HFFc6 (cell line): ENCODE measurements at places on chromosomes 5 and 9. TPM values are rescaled to one million over a fixed set of nuclear protein-coding genes. Genes with fewer than 3 reads are reported as not detected.

DNA sequence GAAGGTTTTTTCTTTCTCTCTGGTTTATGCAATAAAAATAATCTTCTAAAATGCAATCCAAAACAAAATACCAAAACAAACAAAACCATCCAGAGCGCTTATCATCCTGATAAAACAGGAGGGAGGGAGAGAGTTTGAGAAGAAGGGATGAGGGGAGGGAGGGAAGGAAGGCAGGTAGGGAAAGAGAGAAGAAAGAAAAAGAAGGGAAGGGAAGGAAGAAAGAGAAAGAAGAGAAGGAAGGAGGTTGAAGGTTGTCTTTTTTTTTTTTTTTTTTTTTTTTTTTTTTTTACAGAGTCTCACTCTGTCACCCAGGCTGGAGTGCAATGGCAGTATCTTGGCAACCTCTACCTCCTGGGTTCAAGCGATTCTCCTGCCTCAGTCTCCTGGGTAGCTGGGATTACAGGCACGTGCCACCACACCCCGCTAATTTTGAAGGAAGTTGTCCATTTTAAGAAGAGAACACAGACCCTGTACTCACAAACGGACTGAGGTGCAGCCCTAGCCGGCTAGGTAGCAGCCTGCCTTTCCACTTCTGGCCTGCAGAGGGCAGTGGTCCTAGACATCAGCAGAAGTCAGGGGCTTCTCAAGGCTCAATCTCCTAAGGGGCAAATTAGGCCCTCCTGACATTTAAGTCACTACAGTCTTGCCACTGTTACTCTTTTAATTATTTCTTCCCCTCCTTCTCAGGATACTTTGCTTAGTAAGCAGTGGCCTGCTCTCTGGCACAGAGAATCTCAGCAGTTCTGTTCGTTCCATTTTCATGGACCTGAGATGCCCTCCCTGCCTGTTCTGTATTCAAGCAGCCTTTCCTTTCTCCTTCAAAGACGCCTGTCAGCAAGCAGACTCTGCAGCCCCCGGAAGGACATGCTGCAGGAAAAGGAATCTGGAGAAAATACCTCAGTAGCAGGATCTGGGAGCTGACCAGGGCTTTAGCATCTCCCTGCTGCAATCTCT lies 76.4 kb downstream of the EPB41L4B start:
- DNase-seq: peak; percentile 39

DNA sequence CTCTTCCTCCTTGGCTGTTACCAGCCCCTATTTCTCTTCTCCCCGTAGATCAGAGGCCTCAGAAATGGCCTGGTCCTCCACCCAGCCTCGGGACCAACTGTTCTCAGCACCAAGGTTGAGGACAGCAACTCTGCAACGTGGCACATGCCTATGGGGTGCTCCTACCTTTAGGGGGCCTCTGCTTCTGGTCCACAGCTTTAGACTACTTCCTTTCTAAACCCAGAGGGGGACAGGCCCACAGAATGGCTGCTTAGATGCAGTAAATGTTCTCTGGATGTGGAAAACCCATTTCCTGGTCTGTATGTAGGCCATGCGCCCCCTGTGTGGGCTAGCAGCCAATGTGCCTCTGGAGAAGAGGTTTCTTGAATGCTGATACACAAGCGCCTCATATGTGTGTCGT lies 68.4 kb downstream of the NRG2 start:
- DNase-seq: no peak

DNA sequence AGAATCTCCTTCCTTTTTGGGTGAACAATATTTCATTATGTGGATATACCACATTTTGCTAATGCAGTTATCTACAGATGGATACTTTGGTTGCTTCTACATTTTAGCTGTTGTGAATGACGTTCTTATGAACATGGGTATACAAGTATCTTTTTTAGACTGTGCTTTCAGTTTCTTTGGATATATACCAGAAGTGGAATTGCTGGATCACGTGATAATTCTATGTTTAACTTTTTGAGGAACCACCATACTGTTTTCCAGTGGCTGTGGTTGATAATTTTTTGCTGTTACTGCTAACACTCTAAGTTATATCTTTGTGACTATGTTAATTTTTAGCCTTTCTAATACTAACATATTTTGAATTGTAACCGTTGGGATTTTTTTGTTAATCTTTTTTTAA lies 12.5 kb downstream of the WDR70 start:
- DNase-seq: no peak

PTGES2 gene
- 68.8 to 74.2 TPM (median 71.0 TPM) in 3 replicates for total RNA-seq

GRCh38 chr9:127097683-127098082 lies 24.8 kb downstream of the ANGPTL2 start:
- no peak for DNase-seq

GRCh38 chr9:132201780-132202703 lies 40.2 kb downstream of the NTNG2 start:
- DNase-seq: no peak

PCDHGC3 gene
- total RNA-seq: 129 to 151 TPM (median 132 TPM) in 3 replicates

- no peak for DNase-seq
These were observed 36.6 kb downstream of the MRPL36 start for GRCh38 chr5:1762883-1763547.

CDKN2A gene
- total RNA-seq: 48.6 and 133 TPM in 2 replicates

LVRN gene
- total RNA-seq: 0.10 to 0.41 TPM in 2 of 3 replicates, not detected in the other

TXNDC8 gene
- total RNA-seq: not detected in 3 replicates

- no peak for DNase-seq
These were observed 108.5 kb upstream of the IQGAP2 start for GRCh38 chr5:76294573-76294972.

DNA sequence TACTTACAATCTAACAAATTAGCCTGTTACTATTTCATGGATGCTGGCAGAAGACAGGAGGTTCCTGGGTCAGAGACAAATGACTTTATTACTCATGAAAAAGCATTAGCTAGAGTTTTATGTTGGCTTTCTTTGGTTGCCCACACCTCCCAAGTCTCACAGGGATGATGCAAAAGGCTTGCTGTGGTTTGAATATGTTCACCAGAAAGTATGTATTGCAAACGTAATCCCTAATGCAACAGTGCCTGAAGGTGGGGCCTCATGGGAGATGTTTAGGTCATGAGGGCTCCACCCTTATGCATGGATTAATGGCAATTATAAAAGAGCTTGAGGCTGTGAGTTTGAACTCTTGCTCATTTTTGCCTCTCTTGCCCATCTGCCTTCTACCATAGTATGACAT lies 28.5 kb downstream of the DPYSL3 start:
- DNase-seq: peak; percentile 69

DNA sequence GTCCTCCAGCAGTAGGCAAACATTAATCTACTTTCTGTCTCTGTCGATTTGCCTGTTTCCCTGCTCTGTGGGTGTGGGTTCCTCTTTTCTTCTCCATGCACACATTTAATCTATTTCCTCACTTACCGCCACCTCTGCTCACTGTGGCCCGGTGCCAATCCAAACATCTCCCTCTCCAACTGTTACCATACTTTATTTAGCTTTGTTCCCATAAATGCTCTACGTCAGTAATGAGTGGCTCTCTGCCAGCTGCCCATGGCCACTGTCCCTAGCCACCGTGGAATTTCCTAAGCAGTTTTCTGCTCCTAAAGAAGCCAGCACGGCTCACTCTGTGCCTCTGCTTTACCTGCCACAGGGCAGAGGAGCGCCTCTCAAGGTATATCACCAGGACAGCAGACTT lies 19.5 kb upstream of the GOLPH3 start:
- DNase-seq: peak; percentile 37

DNA sequence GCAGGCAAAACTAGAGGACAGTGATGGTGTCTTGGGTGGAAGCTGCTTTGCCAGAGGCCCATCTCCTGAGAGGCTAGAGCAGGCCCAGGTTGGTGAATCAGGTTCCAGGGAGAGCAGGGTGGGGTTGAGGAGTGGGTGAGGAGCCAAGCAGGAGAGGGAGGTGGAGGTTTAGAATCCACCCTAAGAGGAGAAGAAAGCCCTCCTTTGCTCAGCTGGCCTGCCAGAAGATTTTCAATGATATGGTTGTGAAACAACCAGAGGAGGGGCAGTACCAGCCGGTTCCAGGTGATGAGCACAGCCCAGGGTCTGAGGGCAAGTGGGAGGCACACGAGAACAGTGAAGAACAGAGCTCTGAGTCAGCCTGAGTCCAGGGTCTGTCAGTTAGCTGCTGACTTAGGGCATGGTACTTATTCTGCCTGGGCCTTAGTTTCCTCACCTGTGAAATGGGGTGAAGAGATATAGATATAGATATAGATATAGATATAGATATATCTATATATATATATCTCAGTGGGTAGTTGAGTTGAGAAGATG lies 17.8 kb downstream of the PPARGC1B start:
- DNase-seq: no peak
